ENCODE measurements at places on chromosomes 16 and 17. TPM values are rescaled to one million over a fixed set of nuclear protein-coding genes. Genes with fewer than 3 reads are reported as not detected.

DNA sequence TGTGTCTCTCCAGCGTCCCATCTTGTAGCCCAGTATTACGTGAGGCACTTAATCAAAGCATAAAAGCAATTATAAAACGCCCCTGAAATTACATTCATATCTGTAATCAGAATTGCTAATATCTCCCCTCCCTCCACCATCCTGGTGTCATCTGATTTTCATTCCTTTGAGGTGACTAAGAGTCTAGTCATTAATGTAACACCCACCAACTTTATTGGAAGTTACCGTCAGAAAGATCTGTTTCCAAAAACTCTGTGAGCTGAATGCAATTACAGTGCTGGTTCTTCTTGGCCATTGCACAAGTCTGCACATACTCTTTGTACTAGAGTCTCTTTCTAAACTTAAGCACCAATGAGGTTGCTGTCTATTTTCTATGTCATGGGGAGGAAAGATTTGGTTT is 12.5 kb upstream of the MAF start:
- no peak for DNase-seq

DNA sequence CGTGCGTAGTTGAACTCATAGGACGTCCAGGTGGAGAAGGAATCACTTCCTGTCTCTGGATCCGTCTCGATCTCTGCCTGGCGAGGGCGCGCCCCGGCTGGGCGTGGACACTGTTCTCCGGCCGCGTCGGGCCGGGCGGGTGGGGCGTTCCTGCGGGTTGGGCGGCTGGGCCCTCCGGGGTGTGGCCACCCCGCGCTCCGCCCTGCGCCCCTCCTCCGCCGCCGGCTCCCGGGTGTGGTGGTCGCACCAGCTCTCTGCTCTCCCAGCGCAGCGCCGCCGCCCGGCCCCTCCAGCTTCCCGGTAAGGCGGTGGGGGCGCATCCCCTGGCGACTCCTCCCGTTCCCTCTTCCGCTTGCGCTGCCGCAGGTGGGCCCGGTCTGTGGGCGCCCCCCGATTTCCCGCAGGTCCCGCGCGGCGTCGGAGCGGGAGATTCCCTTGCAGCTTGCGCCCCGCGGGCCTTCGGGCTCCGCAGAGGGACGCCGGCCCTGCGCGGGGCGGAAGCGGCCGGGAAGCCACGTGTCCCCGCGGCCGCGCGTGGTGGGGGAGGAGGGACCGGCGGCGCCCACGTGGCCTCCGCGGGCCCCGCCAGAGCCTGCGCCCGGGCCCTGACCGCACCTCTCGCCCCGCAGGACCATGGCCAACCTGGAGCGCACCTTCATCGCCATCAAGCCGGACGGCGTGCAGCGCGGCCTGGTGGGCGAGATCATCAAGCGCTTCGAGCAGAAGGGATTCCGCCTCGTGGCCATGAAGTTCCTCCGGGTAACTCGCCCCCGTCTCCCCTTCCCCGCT is at the start of gene NME2:
Gene NME2, plus strand, starts transcription at position 214 of the 789 bp plus-strand sequence. Its CDS starts 420 bp downstream, at position 634.
- DNase-seq: peak; percentile 96

DNA sequence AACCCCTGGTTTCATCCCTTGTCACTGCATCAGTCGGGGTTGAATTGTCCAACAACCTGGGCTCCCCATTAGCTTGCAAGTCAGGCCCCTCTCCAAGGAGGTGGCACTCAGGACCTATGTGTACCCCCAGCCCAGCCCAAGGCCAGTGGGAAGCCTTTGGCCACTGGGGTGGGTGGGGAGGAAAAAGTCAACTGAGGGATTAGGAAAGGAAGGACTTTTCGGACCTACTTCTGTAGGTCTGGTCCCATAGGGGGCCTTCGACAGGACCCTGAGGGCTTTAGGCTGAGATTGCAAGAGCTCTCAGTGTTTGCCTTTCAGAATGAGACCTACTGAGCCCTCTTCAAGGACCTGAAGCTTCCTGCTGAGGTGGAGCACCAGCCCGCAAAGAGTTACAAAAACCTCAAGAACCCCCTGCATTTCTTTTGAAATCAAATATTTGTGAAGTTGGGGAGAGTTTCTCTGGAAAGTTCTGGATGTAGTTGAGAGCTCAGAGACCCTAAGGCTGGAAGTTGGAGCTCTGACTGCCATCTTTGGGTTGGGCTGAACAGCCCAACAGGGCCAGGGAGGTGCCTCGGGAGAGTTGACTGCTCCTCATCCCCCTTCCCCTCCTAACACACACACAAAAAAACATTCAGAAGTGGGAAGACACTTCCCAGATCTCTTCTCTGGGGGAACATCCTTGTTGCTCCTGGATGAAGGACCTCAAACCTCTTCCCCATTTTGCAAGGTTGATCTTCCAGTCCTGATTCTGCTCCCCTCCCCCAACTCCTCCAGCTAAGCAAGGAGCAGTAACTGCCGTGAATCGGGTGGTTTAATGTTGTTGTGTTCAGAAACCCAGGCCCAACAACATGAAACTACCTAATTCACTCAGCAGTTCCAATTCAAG is 5.8 kb upstream of the HOXB9 start:
- no peak for DNase-seq

GRCh38 chr17:14325618-14326167 is 24.8 kb downstream of the HS3ST3B1 start:
- DNase-seq: no peak

DNA sequence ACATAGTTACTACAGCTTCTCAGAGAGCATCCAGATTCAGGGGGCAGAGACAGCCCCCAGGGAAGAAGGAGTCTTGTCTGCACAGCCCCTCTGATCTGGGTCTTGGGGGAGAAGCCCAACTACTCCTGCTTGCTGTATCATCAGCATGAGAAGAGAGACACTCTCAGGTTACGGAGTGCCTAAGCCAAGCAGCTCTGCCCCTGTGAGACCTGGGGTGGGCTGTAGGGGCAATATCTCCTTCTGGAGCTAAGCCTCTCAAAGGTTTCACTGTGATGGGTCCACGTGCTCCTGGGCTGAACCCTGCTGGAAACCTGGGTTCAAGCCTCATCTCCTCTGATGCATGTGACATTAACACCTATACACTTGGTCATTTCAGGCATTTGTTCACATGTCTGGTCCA is 123.2 kb downstream of the CPPED1 start:
- DNase-seq: no peak

- DNase-seq: no peak
Observed at GRCh38 chr17:80731323-80731722, 186.7 kb downstream of the RPTOR start.

- no peak for DNase-seq
Observed at GRCh38 chr16:21156767-21157467, 1.6 kb upstream of the LDAF1 start.

DNA sequence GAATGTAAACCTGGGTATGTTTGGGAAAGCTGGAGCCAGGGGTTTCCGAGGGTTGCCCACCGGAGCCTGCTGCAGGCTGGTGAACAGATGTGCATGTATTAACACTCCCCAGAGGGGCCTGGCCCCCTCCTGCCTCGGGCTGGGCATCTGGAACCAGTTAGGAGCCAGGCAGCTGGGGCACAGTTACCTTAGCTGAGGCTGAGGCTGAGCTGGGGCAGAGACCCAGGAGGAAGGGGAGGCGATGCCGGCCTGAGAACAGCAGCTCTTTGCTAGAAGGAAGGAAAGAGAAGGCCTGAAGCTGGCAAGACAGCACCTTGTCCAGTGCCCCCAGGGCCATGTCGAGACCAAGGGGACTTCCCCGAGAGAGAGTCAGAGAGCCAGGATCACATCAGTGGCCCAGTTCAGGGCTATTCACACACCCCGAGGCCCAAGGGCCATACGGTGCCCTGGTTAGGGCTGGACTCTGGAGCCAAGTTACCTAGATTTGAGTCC is 65.8 kb downstream of the RMI2 start:
- no peak for DNase-seq

DNA sequence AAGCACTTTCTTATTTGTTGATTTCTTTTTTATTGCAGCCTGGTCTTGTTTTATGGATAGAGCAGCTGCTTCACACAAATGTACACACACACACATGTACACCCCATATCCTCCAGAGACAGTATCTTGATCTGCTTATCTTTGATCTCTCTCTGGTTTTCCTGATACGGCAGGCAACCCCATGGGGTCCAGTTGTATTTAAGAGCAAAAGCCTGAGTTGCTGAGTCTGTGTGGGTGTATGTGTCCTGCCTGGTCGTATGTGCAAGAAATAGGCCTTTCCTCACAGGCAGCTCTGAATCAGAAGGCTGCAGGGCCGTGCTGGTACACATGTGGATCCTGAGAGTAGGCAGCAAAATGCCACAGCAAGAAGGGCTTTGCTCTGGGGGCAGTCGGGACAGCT is 14.6 kb upstream of the LGALS9 start:
- DNase-seq: no peak

- no peak for DNase-seq
Observed at GRCh38 chr16:12964461-12964860, 63.1 kb downstream of the SHISA9 start.

DNA sequence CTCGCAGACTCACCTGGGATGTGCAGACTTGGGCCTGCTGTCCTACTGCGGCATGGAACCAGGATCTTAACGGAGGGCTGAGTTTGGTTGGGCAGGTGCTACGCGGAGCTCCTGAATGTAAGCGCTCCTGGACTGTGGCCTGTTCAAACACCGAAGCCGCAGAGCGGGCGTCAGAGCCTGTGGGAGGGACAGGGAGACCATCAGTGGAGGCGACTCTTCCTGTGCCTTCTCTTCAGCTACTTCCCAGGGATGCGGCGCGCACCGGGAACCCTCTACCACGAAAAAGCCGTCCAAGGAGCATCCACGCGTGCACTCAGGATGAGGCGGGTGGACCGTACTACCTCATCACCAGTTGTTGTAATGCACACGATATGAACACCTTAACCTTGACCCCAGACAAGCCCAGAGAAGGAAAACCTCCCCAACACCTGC is 2.0 kb downstream of the USP36 start:
- DNase-seq: peak; percentile 58

DNA sequence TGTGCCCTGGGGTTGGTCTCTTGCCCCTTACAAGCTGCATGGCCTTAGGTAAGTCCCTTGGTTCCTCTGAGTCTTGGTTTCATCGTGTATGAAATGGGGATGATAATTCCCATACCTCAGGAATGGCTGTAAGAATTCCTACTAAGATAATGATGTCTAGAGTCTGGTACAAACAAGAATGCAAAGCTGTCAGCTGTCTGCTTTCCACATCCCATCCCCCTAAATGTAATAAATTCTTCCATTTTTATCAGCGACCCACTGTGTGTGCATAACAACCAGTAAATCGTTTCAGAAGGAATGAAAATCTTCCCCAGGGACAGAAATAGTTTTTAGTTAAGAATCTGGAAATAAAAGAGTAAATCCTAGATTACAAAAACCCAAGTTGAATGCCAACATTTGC is 95.4 kb downstream of the CPPED1 start:
- DNase-seq: no peak

DNA sequence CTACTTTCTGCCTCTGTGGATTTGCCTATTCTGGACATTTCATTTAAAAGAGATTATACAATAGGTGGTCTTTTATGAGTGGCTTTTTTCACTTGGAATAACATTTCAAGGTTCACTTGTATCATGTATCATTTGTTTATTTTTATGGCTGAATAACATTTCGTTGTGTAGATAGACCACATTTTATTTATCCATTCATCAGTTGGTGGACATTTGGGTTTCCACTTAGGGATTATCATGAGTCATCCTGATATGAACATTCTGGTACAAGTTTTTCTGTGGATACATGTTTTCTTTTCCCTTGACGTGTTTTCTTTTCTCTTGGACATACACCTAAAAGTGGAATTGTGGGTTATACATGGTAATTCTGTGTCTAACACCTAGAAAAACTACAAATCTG is 25.3 kb downstream of the PRSS54 start:
- DNase-seq: no peak

- DNase-seq: no peak
Observed at GRCh38 chr17:63345611-63346010, 100.5 kb downstream of the CYB561 start.

GRCh38 chr16:9826656-9827055 is 355.6 kb downstream of the GRIN2A start:
- no peak for DNase-seq

GRCh38 chr16:56817056-56817455 is 48.0 kb upstream of the SLC12A3 start:
- DNase-seq: no peak

DNA sequence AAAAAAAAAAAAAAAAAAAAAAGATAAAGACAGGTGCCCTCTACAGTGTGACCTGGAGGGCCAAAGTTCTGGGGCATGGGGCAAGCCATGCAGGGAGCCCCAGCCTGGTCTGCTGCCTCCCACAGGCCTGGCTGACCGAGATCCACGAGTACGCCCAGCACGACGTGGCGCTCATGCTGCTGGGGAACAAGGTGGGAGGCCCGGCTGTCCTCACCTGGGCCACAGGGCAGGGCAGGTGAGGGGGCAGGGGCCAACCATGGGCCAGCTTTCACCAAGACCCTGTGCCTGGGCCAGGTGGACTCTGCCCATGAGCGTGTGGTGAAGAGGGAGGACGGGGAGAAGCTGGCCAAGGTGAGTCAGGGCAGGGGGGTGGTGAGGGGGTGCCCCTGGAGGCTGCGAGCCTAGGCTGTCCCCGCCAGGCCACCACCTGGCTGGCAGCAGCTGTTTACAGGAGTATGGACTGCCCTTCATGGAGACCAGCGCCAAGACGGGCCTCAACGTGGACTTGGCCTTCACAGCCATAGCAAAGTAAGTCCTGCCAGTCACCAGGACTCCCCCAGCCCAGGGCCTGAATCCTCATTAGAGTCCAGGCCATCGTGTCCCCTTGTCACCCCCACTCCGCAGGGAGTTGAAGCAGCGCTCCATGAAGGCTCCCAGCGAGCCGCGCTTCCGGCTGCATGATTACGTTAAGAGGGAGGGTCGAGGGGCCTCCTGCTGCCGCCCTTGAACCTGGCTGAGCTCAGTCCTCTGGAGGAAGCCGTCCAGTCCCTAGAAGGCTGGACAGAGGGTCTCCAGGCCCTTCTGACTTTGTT is 2.7 kb upstream of the TRAF7 start:
- peak; percentile 71 for DNase-seq

DNA sequence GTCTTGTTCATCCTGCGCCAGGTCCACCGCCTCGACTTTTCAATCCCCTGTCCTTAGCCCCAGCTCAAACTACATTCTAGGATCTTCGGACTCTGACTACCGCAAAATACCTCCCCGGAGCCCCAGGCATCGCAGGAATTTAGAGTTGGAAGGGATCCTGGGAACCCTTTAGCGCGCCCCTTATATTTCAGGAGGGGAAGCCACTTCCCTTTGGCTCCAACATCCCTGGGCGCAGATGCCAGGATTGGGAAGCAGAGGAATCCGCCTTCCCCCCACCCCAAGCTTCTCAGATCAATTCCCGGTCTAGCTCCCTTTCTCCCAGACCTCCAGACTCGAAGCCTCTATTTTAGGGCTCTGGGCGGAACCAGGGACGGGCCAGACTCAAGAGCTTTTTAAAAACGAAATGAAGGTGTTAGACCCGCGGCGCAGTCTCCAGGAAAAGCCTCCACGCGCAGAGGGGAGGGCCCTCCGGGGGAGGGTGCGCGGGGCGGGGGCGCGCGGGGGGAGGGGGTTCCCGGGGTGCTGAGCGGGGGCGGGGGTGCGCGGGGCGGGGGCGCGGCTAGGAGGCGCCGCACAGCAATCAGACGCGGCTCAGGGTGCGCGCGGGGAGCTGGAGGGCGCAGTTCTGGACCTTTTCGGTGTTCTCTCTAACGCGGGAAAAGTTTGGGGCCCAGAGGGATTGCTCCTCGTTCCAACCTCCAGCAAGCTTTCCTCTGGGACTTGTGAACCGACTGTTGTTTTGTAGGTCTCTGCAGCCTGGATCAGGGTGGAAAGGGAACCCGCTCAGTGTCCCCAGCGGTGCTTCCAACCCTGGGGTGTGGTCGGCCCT is 1.6 kb downstream of the AHSP start:
- DNase-seq: no peak

GRCh38 chr16:12613131-12613991 is 190.3 kb downstream of the CPPED1 start:
- no peak for DNase-seq

KRTAP1-5 gene
- not detected for total RNA-seq

KATNIP gene
- 33.9 TPM for total RNA-seq

BAHCC1 gene
- 14.0 TPM for total RNA-seq

FBXL16 gene
- 2.1 TPM for total RNA-seq

PCGF2 gene
- 25.5 TPM for total RNA-seq

TMC6 gene
- total RNA-seq: 105 TPM

All from mucosa of descending colon (tissue), 3 donors.